ENCODE measurements at places on chromosomes 4 and X. TPM values are rescaled to one million over a fixed set of nuclear protein-coding genes. Genes with fewer than 3 reads are reported as not detected.

DNA sequence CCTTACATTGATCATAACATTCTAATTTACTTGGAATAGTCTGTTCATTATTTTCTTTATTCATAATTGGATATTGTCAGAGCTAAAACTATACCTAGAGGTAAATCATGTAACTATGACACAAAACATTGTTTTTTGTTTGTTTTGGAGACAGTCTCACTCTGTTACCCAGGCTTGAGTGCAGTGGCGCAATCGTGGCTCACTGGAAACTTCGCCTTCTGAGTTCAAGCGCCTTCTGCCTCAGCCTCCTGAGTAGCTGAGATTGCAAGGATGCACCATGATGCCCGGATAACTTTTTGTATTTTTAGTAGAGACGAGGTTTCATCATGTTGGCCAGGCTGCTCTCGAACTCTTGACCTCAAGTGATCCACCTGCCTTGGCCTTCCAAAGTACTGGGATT lies 265.2 kb downstream of the FBXO8 start:
- peaks cover 2% of the 10 kb centered on the region for H3K27me3 ChIP-seq
- H3K36me3 ChIP-seq = no peaks in the 10 kb centered on the region
- no peak overlapping the region for H3K4me3 ChIP-seq
- H3K27ac ChIP-seq = no peak overlapping the region
- no peak for DNase-seq

DNA sequence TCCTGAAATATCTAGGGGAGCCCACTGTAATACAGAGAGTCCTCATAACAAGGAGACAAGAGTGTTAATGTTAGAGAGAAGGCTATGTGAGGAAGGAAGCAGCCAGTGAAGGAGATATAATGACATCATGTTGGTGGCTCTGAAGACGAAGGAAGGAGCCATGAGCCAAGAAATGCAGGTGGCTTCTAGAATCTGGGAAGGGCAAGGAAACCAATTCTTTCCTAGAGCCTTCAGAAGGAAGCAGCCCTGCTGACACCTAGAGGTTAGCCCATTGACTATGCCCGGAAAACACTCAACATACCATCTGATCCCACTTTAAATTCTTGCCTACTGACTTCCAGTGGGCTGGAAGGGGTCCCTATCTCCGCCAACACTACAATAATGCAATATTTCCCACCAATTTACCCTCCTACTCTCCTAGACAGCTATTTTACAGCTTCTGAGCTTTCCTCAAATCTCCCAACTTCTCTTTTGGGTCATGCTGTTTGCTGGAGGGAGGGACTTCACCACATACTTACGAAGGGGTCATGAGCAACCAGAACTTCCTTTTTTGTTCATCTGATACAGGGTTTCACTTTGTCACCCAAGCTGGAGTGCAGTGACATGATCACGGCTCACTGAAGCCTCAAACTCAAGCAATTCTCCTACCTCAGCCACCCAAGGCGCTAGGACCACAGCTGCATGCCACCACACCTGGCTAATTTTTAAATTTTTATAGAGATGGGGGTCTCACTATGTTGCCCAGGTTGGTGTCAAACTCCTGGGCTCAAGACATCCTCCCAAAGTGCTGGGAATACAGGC lies 25.2 kb upstream of the G3BP2 start:
- no peaks in the 10 kb centered on the region for H3K27me3 ChIP-seq
- H3K4me1 ChIP-seq = peaks cover 34% of the 10 kb centered on the region

Gene MAGEA12
- total RNA-seq = not detected

DNA sequence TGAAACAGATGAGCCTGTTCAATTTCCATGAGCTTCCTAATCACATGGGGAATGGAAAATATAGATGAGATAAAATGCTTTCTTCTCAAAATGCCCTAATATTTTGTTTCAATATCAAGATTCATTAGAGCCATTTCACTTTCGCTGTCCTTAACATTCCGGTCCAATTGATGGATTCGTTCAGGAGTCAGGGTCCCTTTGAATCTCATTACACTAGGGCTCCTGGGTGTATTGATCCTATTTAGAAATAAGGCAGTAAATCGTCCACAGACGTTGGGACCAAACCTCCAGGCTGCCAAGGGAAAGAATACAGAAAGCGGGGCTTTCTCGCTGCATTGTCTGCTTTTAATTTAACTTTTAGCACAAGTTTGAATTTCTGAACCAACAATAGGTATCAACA lies 20.6 kb upstream of the CRMP1 start:
- H3K27me3 ChIP-seq = peaks cover 9% of the 10 kb centered on the region
- H3K27ac ChIP-seq = no peak overlapping the region
- no peaks in the 10 kb centered on the region for H3K4me1 ChIP-seq
- no peak for DNase-seq
- no peak overlapping the region for H3K4me3 ChIP-seq

DNA sequence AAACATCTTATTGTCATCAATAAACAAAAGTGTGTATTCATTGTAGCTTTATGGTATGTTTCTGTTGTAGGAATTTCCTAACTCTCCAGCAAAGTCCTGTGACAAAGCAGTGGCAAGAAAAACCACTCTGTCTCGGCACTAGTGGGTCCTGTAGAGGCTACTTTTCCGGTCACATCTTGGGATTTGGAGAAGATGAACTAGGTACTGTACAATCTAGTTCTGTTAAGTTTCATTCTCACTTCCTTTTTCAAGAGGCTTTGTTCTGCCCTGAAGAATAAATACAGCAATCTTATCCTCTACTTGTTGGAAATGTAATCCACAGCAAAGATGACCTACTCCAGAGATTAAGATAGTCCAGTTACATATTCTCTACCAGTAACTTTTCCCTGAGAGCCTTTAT lies 69.3 kb downstream of the HHIP start:
- no peak for DNase-seq
- no peak overlapping the region for H3K4me3 ChIP-seq
- H3K36me3 ChIP-seq = no peaks in the 10 kb centered on the region
- no peaks in the 10 kb centered on the region for H3K27me3 ChIP-seq

Gene TMEM271
- total RNA-seq = not detected

DNA sequence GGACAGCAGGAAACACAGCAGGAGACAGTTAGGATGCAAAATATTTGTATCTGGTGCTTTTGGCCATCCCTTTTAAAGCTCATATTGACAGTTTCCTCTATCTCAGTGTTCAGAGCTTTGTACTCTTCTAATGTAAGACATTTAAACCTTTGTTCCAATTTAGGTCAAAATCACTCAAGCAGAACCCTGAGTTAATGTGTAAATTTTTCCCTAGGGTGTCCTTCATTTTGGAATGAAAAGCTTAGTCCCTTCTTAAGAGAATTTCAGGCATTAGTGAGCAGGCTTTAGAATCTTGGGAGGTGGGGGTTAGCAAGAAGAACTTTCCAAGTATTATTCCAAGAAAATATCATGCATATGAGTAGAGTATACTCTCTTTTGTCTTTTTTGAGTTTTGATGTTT lies 188.7 kb downstream of the GBA3 start:
- H3K27me3 ChIP-seq = no peaks in the 10 kb centered on the region
- no peaks in the 10 kb centered on the region for H3K4me1 ChIP-seq
- no peak overlapping the region for H3K4me3 ChIP-seq
- H3K36me3 ChIP-seq = no peaks in the 10 kb centered on the region

DNA sequence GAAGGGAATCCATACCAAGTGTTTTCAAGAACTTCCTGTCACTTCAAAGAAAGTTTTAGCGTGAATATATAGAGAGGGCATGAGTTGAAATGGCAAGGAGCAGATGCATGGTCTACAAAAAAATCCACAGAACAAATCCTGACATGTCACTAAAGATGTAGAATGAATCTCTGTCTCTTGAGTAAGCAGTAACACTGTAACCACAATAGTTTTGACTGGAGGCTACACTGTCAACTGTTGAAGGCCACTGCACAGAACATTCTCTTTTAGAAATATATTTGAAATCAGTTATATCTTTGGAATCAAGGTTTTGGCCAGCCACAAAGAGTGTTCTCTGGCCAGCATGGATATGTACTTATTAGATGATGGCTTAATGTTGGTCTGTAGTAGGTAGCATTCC lies 83.8 kb downstream of the VCX3B start:
- no peaks in the 10 kb centered on the region for H3K36me3 ChIP-seq
- no peak for DNase-seq
- no peaks in the 10 kb centered on the region for H3K27me3 ChIP-seq
- H3K4me3 ChIP-seq = no peak overlapping the region
- no peak overlapping the region for H3K27ac ChIP-seq

- peaks cover 7% of the 10 kb centered on the region for H3K27me3 ChIP-seq
- DNase-seq = no peak
- no peaks in the 10 kb centered on the region for H3K36me3 ChIP-seq
Measured at GRCh38 chr4:158181906-158182305, 9.1 kb upstream of the GASK1B start.

DNA sequence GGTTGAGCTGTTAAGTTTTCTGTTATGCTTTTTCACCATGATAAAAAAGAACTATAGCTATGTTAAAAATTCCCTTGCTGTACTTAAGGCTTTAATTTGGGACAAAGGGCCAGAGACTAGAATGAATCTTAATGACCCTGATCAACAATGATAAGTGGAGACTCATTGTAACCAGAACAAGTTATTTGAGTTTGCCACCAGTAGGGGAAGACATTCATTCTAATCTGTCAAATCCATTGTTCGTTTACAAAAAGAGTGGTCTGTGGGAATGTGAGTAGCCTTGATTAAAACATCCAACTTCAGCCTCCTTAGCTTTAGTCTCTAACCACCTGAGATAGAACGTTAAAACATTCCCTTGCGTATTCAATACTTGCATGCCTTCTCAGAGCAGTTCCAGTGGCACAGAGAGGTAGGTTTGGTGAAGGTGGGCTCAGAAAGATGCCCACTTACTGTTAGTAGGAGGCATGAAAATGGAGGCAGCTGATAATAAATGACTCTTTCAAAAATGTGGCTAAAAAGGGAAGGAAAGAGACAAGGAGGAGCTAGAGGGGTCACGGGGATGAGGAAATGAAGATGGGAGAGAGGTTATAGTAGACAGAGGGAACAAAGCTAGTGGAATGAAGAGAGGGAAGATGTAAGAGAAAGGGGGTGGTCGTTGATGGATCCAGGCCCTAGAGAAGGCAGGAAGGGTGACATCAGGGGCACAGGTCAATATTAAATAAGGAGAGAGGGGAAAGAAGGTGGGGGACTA lies 66.2 kb downstream of the EGF start:
- no peak for DNase-seq
- H3K36me3 ChIP-seq = no peaks in the 10 kb centered on the region
- no peak overlapping the region for H3K4me3 ChIP-seq

DNA sequence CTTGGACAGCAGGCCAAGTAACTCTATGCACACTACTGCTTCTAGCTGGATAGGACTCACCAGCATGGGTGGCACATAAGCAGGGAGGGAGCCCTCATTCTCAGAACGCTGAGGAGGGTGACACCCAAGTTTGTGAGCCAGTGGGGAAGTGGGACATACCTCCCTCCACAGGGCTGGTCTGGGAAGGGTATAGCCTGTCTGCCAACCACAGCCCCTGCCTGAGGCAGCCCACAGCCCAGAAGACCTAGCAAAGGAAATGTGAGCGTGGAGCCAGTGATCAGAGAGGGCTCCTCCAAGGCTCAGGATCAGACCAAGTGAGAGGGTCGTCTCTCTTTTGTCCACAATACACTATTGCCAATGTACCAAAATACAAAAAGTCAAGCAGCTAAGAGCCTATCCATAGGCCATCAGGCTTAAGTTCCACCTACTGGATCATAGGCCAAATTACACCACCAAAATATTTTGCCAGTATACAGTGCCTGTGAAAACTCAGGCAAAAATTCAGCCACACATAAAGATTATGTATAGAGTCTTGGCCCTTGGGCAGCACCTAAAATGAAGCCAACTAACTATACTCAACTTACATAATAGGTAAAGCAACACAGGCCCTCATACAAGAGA lies 1203.1 kb downstream of the PCDH18 start:
- H3K36me3 ChIP-seq = no peaks in the 10 kb centered on the region
- H3K4me3 ChIP-seq = no peak overlapping the region
- DNase-seq = no peak
- no peaks in the 10 kb centered on the region for H3K4me1 ChIP-seq
- H3K27me3 ChIP-seq = no peaks in the 10 kb centered on the region

DNA sequence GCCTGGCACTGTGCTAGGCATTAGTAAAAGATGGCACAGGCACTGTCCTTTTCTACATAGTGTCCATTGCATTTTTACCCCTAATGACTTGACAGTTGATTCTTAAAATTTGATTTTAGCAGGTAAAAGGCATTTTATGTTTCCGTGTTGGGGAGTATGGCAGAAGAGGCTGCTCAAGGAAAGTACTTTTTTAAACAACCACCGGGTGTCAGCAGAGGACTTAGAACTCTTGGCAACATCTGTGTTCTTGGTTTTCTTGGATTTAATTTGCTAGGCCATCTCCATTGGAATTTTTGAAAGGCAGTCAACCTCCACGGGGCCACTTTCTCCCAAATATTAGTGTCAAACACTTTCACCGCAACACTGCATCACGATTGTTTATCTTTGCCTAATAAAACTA lies 102.9 kb downstream of the TSPAN7 start:
- DNase-seq = peak; percentile 22
- H3K27me3 ChIP-seq = peaks cover 2% of the 10 kb centered on the region
- H3K4me1 ChIP-seq = no peaks in the 10 kb centered on the region
- H3K4me3 ChIP-seq = no peak overlapping the region
- H3K27ac ChIP-seq = no peak overlapping the region

- DNase-seq = no peak
- H3K4me1 ChIP-seq = peaks cover 12% of the 10 kb centered on the region
- no peaks in the 10 kb centered on the region for H3K27me3 ChIP-seq
Measured at GRCh38 chrX:148600581-148600980, 100.2 kb downstream of the AFF2 start.

Gene ACE2
- total RNA-seq = not detected

DNA sequence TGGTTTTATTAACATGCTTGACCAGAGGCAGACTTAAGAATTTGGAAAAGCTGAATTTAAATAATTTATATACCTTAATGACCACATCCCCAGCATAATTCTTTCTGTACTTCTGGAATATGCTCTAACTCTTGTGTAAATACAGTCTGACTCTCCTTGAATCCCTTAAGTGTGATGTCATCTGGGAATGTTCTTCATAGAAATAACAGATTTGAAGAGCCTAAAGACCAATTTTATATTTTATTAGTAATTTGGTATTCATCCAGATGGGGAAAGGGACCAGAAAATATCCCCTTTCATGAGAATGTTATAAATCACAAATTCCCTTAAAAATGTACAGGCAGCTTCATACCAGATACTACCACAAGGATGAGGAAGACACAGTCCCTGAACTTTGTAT lies 58.3 kb downstream of the KCNIP4 start:
- H3K4me1 ChIP-seq = peaks cover 7% of the 10 kb centered on the region
- H3K27ac ChIP-seq = no peak overlapping the region
- no peak overlapping the region for H3K4me3 ChIP-seq
- H3K27me3 ChIP-seq = no peaks in the 10 kb centered on the region

Gene F11
- not detected for total RNA-seq

Gene PAGE1
- not detected for total RNA-seq

DNA sequence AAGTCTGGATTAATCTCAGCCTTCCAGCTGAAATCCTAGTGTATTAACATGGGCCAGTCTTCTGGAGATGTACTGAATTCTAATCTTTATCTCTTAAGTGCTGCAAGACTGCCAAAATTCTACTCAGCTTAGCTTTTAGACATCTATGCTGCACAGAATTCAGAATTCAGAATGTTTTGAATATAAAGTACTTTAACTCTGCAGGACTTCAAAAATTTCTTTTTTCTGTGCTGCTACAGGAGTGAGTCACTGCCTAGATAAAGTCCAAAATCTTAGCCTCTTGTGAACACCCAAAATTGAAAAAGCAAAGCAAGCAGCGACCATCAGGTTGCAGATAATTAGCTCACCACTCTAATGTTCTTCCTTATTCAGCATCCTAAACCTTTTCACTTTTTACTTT lies 1092.6 kb upstream of the PCDH10 start:
- no peak for DNase-seq
- no peaks in the 10 kb centered on the region for H3K36me3 ChIP-seq
- H3K27ac ChIP-seq = no peak overlapping the region
- H3K4me3 ChIP-seq = no peak overlapping the region
- H3K27me3 ChIP-seq = no peaks in the 10 kb centered on the region

Gene HSFX4
- total RNA-seq = not detected
